ENCODE measurements at places on chromosomes 5 and 9. TPM values are rescaled to one million over a fixed set of nuclear protein-coding genes. Genes with fewer than 3 reads are reported as not detected.

SEMA5A gene
- total RNA-seq = 0.08 TPM

CDH12 gene
- not detected for total RNA-seq

SPATA31D1 gene
- total RNA-seq = not detected

ARSI gene
- total RNA-seq = not detected

RCL1 gene
- total RNA-seq = 13.6 TPM

PDZD2 gene
- total RNA-seq = not detected

EQTN gene
- not detected for total RNA-seq

F2RL2 gene
- not detected for total RNA-seq

OSMR gene
- total RNA-seq = not detected

LCP2 gene
- 315 TPM for total RNA-seq

AFF4 gene
- 31.5 TPM for total RNA-seq

ABHD17B gene
- 20.8 TPM for total RNA-seq

LCN10 gene
- not detected for total RNA-seq

TAF7 gene
- total RNA-seq = 73.2 TPM

ALG2 gene
- 25.9 TPM for total RNA-seq

CCNJL gene
- total RNA-seq = not detected

SV2C gene
- 0.02 TPM for total RNA-seq

TMC1 gene
- total RNA-seq = not detected

ANXA2R gene
- 31.9 TPM for total RNA-seq

Data from activated naive CD4-positive, alpha-beta T cell treated with anti-CD3 and anti-CD28 coated beads, Interleukin-2, amount 10 ng/mL, durations not matched to agents 5 hours and 36 hours (primary cell).